Putamen (tissue), 1 donor: ENCODE measurements at places on chromosomes 4 and X.

DNA sequence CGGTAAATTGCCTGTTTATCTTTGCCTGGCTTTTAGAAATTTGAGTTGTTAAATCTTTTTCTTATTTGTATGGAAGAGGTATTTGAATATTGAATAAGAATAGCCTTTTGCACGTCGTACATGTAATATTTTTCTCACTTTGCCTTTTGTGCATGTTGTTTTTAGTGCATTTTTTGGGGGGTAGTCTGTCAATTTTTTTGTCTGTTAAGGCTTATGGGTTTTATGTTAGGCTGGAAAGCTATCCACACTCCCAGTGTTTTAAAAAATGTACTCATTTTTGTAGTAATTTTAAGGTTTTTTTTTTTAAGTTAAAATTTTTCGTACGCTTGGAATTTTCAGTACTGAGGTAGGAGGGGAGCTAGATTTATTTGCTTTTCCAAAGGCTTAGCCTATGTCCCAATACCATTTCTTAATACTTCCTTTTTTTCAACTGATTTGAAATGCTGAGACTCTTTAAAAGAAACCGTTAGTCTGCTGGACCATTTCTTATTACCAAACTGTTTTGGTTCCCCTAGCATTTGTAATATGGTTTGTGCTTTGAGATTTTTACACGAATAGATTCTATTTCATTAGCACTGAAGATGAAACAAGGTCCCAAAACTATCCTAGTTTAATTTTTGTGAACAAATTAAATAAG, 1.3 kb downstream of the HERC5 start:
- no peak for DNase-seq

DNA sequence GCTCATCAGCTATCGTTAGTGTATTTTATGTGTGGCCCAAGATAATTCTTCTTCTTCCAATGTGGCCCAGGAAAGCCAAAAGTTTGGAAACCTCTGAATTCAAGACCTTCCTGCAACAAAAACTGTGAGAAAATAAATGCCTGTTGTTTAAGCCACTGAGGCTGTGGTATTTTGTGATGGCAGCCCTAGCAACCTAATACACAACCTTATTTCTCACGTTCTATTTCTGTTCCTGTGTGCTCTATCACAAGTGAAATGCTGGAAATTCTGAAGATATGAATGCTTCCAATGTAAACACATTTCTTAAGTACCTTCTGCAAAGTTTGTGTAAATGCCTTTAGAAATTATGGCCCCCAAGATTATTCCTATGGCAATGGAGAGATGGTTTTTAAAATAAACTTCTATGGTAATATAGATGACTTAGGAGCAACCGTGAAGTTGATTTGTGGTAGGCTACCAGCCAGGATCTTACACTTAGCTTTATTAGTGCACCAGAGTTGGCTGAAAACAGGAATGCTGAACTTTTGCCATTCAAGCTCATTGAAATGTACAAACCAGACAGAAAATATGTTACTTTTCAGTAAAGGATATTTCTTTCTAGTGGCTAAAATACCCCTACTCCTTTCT, 148.0 kb downstream of the USP46 start:
- no peak for DNase-seq

- DNase-seq, result no peak
These were observed 214.4 kb upstream of the KLF3 start for GRCh38 chr4:38449506-38450174.

DNA sequence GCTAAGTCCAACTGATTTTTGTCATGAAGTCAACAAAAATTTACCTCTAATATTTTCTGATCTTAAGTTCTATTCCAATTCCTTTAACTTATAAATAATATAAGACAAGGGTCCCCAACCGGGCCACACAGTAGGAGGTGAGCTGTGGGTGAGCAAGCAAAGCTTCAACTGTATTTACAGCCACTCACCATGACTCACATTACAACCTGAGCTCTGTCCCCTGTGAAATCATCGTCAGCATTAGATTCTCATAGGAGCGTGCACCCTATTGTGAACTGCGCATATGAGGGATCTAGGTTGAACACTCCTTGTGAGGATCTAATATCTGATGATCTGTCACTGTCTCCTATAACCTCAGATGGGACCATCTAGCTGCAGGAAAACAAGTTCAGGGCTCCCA, 227.4 kb downstream of the MAPK10 start:
- no peak for DNase-seq

GRCh38 chrX:83508006-83508405, at the start of gene POU3F4:
Gene POU3F4 (plus strand): TSS chrX:83508290. CDS start chrX:83508325, 35 bp downstream.
- DNase-seq, result peak; percentile 77
